SW 1271 (cell line): ENCODE measurements at places on chromosomes 16 and 17.

GRCh38 chr17:47316311-47316710 lies 7.4 kb upstream of the EFCAB13 start:
- DNase-seq, result no peak

- no peak for DNase-seq
These were observed 17.4 kb downstream of the MAP2K3 start for GRCh38 chr17:21301593-21302550.

GRCh38 chr16:6211644-6212043 lies 1114.0 kb upstream of the EEF2KMT start:
- DNase-seq, result no peak

DNA sequence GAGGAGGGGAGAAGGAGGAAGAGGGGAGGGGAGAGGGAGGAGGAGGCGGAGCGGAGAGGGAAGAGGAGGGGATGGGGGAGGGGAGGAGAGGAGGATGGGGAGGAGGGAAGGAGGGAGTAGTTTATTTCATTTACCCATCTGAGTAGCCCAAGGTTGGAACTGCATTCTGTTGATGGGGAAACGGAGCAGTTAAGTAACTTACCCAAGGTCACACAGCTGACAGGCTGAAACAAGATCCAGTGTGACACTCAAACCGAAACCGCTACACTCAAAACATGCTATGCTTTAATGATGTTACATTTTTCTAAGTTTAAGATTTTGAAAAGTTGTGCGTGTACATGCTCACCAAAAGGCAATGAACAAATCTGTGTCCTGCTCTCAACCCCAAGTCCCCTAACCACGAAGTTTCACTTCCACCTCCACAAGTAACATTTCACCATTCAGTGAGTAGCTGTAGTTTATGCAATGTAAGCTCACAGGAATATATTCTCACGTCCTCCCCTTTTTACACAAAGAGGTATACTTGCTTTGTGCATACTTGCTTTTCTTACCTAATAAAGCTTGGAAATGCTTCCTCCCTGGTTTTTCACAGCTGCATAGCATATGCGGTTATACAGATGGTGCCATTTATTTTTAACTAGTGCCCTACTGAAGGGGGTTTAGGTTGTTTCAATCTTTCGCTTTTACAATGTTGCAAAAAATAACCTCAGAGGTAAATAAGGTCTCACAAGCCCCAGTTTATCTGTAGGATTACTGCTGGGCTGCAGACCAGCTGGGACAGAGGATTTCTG lies 275.3 kb downstream of the PARN start:
- DNase-seq, result no peak

- DNase-seq, result no peak
These were observed 13.9 kb downstream of the KIFC3 start for GRCh38 chr16:57788252-57788841.

GRCh38 chr17:37144075-37144701 lies 195.4 kb downstream of the AATF start:
- DNase-seq, result no peak

DNA sequence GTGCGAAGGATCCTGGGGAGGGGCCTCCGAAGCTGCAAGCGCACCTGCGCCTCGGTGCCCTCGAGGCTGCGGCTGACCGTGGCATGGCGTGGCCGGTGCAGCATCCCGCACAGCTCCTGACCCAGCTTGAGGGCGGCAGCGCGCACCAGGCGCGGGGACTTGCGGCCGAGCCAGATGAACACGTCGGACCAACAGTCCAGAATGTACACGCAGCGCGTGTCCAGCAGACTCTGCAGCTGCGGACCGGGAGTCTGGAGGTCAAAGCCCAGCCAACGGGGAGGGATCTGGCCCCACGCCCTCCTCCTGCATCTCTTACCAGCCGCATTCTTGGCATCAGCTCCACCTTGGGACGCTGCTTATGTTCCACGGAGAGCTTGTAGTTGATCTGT lies 10.9 kb downstream of the FLII start:
- no peak for DNase-seq

- no peak for DNase-seq
These were observed 2.1 kb downstream of the CHAD start for GRCh38 chr17:50466371-50467113.

GRCh38 chr17:10793816-10794215 lies 10.1 kb downstream of the TMEM238L start:
- no peak for DNase-seq
